ENCODE measurements at places on chromosomes 3 and 15. TPM values are rescaled to one million over a fixed set of nuclear protein-coding genes. Genes with fewer than 3 reads are reported as not detected.

The EBLN2 gene
- total RNA-seq = 3.8 TPM

The GALK2 gene
- 34.6 TPM for total RNA-seq

The MESP2 gene
- 1.3 TPM for total RNA-seq

GRCh38 chr3:11583235-11583634, 60.5 kb downstream of the VGLL4 start:
- H3K27me3 ChIP-seq = no peaks in the 10 kb centered on the region
- H3K27ac ChIP-seq = no peak overlapping the region
- peaks cover 5% of the 10 kb centered on the region for H3K36me3 ChIP-seq
- no peaks in the 10 kb centered on the region for H3K4me1 ChIP-seq

The SEC62 gene
- total RNA-seq = 31.8 TPM

The DPPA2 gene
- total RNA-seq = not detected

GRCh38 chr3:141410408-141410807, 42.1 kb downstream of the ZBTB38 start:
- H3K27me3 ChIP-seq = no peaks in the 10 kb centered on the region
- peaks cover 16% of the 10 kb centered on the region for H3K36me3 ChIP-seq

The SLC22A14 gene
- not detected for total RNA-seq

GRCh38 chr15:34327906-34328305, 9.7 kb downstream of the SLC12A6 start:
- H3K36me3 ChIP-seq = 0 out of 2 replicates have a peak, but pooled peaks cover 2% of the 10 kb centered on the region
- no peak overlapping the region for H3K4me3 ChIP-seq
- H3K27me3 ChIP-seq = no peaks in the 10 kb centered on the region

The HTR3E gene
- total RNA-seq = not detected

GRCh38 chr15:64444836-64445235, 15.5 kb upstream of the ZNF609 start:
- peak overlapping the region; percentile 52 for H3K4me3 ChIP-seq
- H3K27me3 ChIP-seq = no peaks in the 10 kb centered on the region
- H3K4me1 ChIP-seq = peaks cover 20% of the 10 kb centered on the region

- H3K36me3 ChIP-seq = no peaks in the 10 kb centered on the region
- DNase-seq = peak; percentile 36
- H3K27ac ChIP-seq = no peak overlapping the region
- no peak overlapping the region for H3K4me3 ChIP-seq
Observed at GRCh38 chr15:94582368-94582767, 351.0 kb downstream of the MCTP2 start.

The CHDH gene
- total RNA-seq = 3.2 TPM

- peaks cover 90% of the 10 kb centered on the region for H3K27me3 ChIP-seq
- H3K4me1 ChIP-seq = no peaks in the 10 kb centered on the region
- no peaks in the 10 kb centered on the region for H3K36me3 ChIP-seq
- no peak for DNase-seq
Observed at GRCh38 chr15:37595426-37595970, 338.9 kb upstream of the TMCO5A start.
